ENCODE measurements at places on chromosomes 3 and 15. TPM values are rescaled to one million over a fixed set of nuclear protein-coding genes. Genes with fewer than 3 reads are reported as not detected.

- DNase-seq: no peak
Measured at GRCh38 chr3:140384876-140385275, 293.0 kb upstream of the TRIM42 start.

DNA sequence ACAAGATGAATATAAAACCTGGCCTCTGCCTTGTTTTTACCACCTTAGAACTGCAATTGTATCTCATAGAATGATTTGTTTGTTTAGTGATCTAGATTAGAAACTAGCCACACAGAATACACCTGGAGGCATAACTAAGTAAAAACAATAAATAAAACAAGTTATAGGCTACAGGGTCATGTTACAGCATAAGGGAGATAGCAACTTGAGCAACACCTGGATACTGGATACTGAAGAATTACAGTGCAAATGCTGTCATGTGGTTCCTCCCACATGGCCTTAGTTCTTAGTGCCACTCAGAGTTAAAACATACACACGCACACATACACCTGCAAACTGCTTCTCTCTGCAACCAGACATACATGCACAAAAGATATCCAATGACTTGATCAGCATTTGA lies 563.4 kb upstream of the DPPA4 start:
- peak; percentile 21 for DNase-seq

- DNase-seq: peak; percentile 53
Measured at GRCh38 chr3:123735456-123735855, 148.7 kb downstream of the MYLK start.

DNA sequence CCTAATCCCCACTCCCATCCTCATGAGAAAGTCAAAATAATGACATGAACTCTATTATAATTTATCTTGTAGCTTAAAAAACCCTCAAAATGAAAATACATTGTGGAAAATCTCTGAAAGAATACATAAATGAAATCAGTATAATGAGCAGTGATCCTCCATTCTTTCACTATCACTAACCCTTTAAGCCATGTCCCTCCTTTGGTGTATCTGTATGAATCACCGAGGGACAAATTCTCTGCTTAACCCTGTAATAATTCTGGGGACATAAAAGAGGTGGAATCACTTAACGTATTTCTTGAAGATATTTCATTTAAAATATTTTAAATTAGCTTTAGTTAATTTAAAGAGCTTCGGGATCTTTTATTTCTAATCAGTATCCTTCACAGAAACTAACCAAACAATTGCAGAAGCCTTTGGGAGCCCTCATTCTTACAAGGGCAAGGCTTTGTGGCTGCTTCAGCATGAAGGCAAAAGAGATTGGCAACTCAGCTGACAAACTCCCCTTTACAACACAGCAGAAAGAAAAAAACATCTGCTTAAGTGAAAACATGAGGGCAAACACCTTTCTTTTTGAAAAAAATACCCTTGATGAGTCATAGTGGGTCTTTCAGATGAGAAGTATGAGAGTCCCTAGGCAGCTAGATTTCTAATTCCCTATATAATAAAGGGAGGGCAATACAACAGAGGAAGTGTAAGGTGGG lies 44.0 kb upstream of the ALCAM start:
- peak; percentile 52 for DNase-seq

GRCh38 chr3:157532529-157533297 lies 29.5 kb upstream of the VEPH1 start:
- peak; percentile 88 for DNase-seq

DNA sequence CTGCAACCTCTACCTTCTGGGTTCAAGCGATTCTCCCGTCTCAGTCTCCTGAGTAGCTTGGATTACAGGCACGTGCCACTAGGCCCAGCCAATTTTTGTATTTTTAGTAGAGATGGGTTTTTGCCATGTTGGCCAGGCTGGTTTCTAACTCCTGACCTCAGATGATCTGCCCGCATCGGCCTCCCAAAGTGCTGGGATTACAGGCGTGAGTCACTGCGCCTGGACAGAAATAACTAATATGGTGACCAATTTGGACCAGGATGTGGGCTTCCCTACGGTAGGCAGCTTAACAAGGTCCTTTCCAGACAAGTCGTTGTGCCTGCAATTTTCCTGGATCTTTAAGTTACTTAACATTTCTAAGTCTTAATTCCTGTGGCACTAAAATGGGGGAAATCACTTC lies 14.8 kb downstream of the WDR53 start:
- no peak for DNase-seq

- no peak for DNase-seq
Measured at GRCh38 chr3:179414804-179415203, 36.5 kb downstream of the GNB4 start.

GRCh38 chr3:153919773-153920172 lies 201.4 kb upstream of the ARHGEF26 start:
- no peak for DNase-seq

GRCh38 chr3:152377184-152377570 lies 108.4 kb downstream of the MBNL1 start:
- no peak for DNase-seq

GRCh38 chr3:134809427-134810051 lies 14.5 kb downstream of the EPHB1 start:
- DNase-seq: no peak

GRCh38 chr3:147733217-147733616 lies 324.1 kb downstream of the ZIC1 start:
- DNase-seq: no peak

GRCh38 chr3:13268961-13269441 lies 151.1 kb downstream of the NUP210 start:
- DNase-seq: no peak

- DNase-seq: peak; percentile 28
Measured at GRCh38 chr3:13338231-13338630, 81.9 kb downstream of the NUP210 start.

DNA sequence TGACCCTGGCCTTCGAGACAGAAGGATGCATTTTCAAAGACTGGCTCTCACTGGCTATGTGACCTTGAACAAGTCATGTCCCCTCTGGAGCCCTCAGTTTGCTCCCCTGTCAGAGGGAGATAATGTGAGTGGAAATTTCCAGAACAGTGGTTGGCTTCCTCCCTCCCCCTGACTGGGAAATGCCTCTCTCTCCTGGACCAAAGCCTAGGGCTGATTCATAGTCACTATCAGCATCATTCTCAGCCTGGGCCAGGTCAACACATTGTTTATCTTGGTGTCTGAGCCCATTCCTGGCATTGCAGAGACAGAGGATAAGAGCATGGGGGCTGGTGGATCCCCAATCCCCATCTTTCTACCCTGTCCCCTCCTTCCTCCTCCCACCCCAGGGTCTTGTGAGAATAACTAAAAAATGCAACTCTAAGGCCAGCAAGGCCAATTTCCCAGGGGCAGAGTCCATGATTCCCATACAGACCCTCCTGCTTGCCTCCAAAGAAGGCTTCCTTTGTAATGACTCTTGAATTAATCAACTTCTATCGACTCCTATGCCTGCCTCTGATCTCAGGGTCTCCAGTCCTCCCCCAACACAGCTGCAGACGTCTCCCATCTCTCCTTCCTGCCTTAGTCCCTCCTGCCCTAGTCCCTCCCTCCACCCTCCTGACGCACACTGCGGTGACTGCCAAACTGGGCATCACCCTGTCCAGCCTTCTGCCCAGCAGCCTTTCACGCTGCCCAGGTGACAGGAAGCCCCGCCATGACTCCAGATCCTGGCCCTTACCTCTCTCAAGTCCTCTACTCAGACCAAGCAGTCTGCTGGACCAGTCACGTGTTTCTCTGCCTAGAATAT lies 35.4 kb upstream of the CORO2B start:
- peak; percentile 77 for DNase-seq

DNA sequence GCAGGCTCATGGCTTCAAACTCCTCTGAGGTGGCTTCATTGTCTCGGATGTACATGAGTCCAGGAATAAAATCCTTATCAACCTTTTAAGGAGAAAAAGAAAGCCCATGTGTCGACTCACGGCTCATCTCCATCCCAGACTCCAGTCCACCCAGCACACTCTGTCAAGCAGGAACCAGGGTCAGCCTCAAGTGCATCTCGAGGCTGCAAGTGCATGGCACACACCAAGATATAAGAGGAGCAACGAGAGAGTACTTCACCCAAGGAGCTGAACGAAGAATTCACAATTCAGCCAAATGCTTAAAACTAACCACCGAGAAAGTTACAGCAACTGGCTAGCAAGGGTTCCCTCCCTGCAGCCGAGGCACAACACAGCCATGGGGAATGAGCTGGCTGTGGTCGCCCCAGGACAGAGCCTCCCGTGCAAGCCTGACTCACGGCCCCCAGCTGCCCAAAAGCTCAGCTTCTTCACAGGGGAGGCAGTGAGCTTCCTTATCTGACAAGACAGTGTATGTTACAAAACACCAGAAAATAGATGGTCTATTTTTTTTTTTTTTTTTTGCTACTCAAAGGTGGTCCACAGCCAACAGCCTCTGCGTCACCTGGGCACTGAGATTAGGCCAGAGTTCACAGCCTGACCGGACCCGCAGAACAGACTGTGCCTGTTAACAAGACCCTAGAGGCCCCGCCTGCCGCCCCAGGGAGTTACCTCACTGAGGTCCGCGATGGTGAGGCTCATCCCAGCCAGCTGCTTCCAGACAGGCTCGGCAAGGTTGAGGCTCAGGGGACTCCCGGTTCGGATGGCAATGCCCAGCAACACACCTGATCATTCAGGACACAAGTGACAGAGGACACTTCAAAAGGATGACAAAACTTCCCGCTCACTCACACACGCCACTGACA lies 15.9 kb upstream of the OCA2 start:
- no peak for DNase-seq

DNA sequence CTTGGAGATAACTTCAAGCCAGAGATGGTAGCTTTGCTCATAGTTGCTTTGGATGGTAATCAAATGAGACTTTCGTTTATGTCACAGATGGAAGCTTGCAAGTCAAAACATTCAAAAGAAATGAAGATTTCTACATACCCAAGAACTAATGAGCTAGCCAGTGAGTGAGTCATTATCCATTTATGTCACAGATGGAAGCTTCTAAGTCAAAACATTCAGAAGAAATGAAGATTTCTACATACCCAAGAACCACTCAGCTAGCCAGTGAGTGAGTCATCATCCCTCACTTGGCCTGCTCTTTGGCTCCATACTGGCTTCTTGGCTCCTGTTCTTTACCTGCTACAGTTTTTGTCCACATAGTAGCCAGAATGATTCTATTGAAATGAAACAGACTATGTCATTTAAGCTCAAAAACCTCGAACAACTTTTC lies 559.8 kb upstream of the CBLB start:
- DNase-seq: peak; percentile 100

GRCh38 chr3:195609229-195609628 lies 25.5 kb upstream of the APOD start:
- DNase-seq: no peak

DNA sequence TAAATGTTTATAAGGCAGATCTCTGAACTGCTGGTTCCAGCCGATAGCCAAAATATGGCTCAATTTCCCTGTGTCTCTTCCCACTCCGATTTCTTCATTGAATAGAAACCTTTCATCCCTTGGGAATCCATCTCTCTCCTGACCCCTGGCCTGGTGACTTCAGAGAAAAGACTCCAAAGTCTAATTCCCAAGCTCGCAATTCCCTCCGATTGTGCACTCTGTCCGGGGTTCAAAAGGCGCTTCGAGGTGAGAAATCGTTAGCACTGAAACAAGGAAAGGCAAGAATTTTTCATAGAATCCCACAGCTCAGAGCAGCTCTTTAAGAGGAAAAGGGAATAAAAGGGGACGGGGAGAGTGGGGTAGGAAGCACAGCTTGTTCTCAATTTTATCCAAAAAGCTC lies 18.4 kb upstream of the RAD18 start:
- DNase-seq: no peak

DNA sequence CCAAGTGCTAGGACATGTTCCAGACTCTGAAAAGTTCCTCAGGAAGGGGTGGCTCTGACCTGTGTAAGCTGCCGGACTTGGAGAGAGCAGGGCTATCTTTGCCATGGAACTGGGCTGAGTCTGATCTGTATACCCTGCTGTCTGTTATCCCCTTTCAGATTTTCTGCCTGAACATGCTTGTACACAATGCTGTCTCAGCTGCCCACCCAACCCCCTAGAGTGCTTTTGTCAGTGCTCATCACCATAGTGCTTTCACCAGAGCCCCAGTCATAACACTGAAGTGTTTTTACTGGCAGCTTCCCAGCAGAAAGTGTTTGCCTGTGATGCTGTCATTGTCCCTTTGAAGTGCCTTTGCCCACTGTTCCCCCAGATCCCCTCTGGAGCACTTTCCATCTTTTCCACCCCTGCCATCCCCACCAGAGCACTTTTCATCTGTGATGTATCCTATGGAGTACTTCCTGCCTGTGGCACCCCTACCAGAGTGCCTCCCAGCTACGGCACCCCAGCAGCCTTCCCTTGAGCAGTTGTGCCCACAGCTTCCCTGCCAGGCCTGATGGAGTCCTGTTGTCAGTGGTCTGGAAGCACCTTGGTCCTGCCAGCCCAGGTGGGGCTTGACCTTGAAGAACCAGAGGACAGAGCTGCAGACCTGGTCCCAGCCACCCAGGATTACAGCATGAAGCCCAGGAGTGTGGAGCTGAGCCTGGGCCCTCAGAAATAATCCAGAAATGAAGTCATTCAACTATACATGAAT lies 397.7 kb downstream of the DIPK2A start:
- DNase-seq: no peak

DNA sequence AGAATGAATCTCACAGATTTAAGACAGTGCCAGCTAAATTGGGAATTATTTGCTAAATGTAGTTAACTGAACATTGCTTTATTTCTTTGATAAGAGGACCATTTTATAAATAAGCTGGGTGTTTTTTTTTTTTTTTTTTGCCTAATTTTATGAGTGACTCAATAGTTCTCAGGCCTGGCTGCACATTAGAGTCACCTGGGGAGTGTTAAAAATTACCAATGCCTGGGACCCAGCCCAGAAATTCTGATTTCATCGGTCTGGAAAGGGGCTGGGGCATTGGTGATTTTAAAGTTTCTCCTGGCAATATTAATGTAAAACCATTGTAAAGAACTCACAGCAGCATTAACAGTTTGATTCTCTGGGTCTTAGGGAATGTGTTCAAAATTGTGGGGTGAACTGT lies 51.2 kb upstream of the PHLDB2 start:
- DNase-seq: peak; percentile 74

The CCDC33 gene
- total RNA-seq: not detected

The HESX1 gene
- total RNA-seq: not detected

The C2CD4A gene
- total RNA-seq: under 0.01 TPM

The ERICH6 gene
- total RNA-seq: not detected

The LRRC57 gene
- 30.7 TPM for total RNA-seq

The CHST13 gene
- 0.10 TPM for total RNA-seq

The PATL2 gene
- total RNA-seq: not detected

The CFAP100 gene
- total RNA-seq: not detected
